BJ (cell line): ENCODE measurements at places on chromosomes 1 and 21.

DNA sequence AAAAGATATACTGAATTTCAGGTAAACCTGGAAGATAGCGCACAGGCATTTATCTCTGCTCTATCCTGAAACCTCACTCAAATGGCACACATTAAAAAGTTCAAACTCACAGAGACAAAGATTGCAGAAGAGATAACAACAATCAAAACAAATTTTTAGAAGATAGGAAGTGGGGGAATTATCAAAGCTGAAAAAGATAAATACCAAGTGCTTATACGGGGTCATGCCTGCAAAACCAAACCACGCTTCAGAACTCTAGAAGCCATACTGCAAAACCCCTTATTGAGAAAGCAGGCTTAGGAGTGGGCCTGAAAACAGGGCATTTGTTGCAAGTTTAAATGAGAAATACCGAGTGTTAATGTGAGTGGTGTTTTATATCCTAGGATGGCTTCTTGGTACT lies 76.8 kb downstream of the BARHL2 start:
- no peak for DNase-seq

DNA sequence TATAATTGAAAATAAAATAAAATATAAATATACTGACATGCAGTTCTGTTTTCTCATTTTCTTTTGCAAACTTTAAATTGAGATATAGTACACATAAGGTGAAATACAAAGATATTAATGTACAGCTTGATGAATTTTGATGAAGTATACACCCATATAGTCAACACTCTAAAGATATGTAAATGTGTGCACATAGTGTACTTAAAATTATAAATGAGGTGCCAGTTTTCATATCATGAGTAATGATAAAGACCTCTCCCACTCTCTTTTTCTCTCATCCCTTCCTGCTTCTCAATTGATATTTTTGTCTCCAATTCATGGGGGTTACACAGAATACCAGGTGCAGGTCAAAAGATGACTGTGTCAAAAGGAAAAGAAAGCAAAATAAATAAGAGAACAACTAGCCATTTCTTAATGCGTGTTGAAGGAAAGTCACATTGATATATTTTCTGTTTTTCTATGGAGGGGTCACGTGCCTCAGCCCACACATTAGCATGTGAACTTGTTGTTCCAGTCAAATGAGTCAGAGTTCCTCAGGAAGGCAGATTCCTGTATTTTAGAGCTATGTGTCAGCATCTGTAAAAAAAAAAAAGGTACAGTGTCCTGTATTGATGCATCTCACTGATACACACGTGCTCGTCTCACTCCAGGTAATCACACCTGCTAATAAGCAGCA lies 64.3 kb upstream of the HOOK1 start:
- DNase-seq = peak; percentile 67

GRCh38 chr1:200128081-200128480 lies 100.6 kb downstream of the NR5A2 start:
- no peak for DNase-seq

GRCh38 chr1:46400421-46400820 lies 6.3 kb downstream of the FAAH start:
- DNase-seq = no peak

DNA sequence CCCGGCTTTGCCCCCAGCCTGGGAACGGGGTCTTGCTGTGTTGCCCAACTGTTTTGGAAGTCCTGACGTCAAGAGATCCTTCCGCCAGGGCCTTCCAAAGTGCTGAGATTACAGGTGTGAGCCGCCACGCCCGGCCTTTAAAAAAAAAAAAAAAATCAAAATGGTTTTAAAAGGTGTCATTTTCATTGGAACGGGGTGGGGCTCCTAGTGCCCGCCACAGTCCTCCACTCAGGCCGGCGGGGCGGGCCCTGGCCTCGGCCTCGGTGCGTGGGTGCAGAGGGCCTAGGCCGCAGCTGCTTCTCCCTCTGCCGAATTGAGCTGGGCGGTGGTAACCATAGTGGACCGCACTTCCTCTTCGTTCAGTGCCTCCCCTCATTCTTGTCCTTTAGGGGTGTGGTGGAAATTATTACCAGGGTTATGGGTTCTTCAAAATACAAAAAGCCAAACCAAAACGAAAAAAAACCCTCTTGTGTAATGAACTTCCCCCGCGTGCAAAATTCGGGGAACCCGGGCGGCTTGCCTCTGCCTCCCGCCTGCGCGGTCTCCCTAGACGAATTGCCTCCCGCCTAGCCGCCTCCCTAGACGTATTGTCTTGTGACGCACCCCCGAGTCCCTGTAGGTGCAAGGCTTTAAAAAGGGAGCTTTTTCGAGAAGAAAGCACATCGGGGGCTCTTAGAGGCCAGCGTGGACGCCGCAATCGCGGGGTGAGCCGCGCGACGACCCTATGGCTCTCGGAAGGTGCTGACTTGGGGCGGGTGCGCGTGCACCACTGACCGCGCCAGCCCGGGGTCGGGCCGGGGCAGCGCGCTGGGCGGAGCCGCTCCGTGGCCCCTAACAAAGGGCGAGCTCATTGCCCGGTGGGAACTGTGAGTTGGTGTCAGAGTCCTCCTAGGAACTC lies 10.5 kb upstream of the SPEN start:
- DNase-seq = no peak

- DNase-seq = no peak
Observed at GRCh38 chr1:52601991-52602855, at the start of gene GPX7. TSS of gene GPX7 (plus strand) at chr1:52602371. CDS start at chr1:52602410, 39 bp downstream.

- no peak for DNase-seq
Observed at GRCh38 chr1:84889437-84889836, 3.6 kb downstream of the LPAR3 start.

GRCh38 chr21:15875286-15875685 lies 145.5 kb downstream of the USP25 start:
- DNase-seq = no peak

DNA sequence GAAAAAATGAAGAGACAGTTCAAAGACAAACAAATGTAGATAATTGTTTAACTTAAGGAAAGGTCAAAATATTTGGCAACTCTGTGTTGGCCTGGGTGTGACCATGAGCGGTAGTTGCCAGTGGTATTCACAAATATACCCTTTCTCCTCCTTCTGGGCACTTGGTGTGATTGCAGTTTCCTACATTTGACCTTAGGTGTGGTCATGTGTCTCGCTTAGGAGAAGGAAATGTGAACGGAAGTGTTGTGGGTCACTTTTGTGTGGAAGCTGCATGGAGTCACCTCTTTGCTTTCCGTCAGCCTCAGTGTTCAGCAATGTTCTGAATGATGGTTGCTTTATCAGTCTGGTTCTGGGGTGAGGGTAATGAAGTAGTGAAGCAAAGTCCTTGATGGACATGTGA lies 3.4 kb upstream of the PCSK9 start:
- DNase-seq = no peak

- DNase-seq = no peak
Observed at GRCh38 chr1:157472056-157472701, 80.1 kb downstream of the FCRL5 start.

DNA sequence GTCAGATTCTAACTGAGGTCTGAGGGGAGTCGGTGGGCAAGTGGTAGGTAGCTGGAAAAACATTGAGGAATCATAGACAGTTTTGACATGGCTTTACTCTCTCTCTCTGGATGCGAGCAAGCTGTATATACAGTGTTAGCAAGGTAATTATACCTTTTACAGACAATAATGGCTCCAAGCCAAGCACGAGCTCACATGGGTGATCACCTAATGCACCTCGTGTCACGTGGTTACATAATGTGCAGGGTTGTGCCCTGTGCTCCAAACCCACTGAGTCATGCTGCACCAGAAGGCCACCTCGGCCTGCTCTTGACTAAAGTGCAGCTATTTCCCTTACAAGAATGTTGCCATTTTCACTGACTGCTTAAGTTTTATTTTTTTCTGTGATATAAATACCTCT lies 7.6 kb upstream of the CLCA2 start:
- DNase-seq = no peak
